ENCODE measurements at places on chromosomes 6 and 20. TPM values are rescaled to one million over a fixed set of nuclear protein-coding genes. Genes with fewer than 3 reads are reported as not detected.

Gene MUC22
- total RNA-seq: not detected

Gene C4A
- 4.0 TPM for total RNA-seq

DNA sequence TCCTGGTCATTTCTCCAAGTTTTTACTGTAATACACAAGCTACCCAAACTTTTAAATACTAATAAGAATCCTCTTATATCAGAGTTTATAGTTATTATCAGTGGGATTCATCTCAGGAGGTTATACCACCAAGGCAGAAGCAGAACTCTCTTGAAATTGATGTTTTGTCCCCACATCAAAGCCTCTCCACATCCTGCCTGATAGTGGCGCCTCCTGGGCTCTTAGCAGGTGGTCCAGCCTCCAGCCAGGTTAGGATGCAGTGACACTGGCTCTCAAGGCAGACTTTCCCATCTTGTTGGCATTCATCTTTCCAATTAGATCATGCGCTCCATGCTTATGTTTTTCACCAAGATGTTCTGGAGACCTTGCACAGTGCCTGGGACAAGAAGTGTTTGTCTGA lies 81.8 kb upstream of the INSM1 start:
- DNase-seq: no peak

GRCh38 chr6:104449918-104450317 lies 409.8 kb downstream of the HACE1 start:
- DNase-seq: no peak

GRCh38 chr6:103405321-103405720 lies 1454.4 kb downstream of the HACE1 start:
- DNase-seq: no peak

DNA sequence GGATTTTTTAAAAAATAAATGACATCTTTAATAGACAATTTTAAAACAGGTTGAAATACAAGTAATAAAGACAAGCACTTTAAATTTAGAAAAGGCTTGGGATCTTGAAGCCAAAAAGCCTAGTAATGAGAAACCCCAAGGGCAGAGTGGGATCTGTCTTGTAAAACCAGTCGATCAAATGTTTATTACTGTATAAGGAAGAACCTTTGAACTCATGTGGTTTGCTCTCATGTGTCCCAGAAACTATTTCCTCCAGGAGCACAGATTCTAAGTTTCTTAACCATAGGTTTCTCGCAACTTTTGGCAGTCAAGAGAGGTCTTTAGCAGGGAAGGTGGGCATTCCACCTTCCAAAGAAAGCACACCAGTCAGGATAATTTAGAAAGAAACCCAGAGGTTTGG lies 541.7 kb upstream of the BTBD3 start:
- DNase-seq: no peak

DNA sequence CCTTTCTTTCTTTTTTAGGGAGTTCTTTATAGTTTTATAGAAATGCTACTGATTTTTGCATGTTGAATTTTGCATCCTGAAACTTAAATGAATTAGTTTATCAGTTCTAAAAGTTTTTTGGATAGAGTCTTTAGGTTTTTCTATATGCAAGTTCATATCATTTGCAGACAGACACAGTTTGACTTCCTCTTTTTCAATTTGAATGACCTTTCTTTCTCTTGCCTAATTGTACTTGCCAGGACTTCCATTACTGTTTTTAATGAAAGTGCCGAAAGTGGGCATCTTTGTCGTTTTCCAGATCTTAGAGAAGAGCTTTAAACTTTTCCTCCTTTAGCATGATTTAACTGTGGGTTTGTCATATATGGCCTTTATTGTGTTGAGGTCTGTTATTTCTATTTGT lies 21.1 kb upstream of the EDN1 start:
- no peak for DNase-seq

DNA sequence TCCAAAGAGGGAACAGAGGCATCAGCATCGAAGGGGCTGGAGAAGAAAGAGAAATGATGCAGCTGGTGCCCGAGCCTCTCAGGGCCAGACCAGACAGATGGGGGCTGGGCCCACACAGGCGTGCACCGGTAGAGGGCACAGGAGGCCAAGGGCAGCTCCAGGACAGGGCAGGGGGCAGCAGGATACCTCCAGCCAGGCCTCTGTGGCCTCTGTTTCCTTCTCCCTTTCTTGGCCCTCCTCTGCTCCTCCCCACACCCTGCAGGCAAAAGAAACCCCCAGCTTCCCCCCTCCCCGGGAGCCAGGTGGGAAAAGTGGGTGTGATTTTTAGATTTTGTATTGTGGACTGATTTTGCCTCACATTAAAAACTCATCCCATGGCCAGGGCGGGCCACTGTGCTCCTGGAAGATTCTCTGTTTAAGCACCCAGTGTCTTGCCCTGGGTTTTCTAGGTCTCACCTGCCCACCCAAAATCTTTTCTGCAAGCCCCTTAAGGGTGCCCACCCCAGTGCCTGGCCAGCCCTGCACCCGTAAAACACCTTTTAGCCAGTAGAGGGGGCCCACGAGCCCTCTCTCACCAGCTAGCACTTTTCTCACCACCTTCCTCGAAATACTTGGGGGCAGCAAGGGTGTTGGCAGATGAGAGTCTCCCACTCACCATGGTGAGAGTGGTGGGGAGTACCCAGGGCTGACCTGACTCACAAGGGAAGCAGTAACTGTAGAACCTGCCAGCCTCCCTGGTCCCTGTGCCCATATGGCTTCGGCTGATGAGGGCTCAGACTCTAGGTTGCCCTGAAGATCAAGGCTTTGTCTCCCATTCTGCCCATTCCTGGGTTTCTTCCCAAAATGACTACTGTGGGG lies 35.7 kb upstream of the ID1 start:
- DNase-seq: peak; percentile 52

DNA sequence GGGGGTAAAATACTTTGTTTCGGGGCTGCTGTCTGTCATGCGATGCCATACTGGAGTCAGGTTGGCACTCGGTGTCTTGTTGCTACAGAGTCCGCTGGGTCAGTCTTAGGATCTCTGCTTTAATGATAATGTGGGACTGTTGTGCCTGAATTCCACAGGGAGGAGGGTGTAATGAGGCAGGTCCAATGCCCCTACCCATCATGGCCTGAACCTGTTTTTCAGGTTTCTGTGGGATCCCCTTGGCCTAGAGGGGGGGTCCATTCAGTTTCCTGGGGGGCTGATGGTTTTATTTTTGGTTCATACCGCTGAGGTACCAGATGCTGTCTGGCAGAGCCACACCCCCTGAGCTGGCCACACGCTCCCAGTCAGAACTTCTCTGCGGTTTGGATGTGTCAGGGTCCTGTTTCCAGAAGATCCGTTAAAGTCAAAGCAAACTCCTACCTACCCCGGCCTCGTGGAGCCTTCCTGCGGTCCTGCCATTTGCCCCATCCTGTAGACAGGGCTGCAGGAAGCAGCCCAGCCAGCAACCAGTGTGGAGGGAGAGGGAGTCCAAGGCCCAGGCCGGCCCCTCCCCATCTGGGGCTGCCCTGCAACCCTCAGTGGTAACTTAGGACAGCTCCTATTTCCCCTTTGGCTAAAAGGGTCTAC lies 69.7 kb downstream of the TCP11 start:
- no peak for DNase-seq

DNA sequence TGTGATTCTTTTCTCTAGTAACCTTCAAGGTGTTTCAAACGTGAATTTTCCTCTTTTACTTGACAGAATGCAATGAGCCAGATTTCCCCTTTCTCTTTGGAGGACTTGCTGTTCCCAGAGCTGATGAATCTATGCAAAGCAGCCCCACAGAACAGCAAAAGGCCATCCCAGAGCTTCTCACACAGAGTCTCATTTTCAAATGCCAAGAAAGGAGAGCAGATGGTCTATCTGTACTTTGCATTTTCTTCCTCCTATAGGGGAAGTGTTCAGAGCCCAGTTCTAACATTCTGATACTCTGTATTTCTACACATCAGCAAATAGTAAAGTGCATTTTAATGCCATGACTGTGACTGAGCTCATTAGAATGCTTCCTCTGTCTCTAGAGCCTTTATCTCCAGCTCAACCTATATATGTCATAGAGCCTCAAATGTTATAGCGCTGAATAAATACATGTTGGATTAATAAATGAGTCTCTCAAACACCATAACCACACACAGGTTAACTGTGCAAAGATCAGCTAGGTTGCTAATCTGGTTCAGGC lies 81.8 kb upstream of the EYA4 start:
- DNase-seq: no peak

DNA sequence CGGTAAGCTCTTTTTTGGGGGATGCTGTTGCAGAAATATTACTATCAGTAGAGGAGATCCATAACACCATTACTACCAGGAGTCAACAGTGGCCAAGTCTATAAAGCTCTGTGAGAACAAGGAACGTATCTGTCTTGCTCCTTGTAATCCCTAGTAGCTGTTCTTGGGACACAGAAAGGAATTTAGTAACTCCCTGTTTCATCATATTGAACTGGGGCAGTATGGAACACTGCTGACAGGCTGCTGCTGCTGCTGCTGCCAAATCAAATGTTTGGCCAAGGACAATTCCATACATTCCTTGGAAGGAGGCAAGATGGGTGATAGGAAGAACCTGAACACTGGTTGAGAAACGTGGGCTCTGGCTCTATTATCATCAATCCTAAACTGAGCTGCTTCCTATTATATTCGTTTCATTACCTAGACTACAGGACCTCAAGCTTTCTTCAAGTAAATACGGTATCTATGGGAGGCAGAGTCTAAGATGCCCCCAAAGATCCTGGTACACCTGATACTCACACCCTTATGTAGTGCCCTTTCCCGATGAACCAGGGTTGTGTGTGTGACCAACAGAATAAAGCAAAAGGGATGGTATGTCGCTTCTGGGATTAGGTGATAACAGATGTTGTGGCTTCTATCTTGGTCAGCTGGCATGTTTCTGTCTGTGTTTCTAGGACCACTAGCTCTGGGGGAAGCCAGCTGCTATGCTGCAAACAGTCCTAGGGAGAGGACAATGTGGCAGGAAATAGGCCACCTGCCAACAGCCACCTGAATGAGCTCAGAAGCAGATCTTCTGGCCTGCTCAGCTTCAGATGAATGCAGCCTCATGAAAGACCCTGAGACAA lies 39.5 kb downstream of the ELOVL5 start:
- no peak for DNase-seq

Data from CD4-positive, CD25-positive, alpha-beta regulatory T cell (primary cell).